ENCODE measurements at places on chromosomes 1 and 21.

GRCh38 chr1:25909040-25909439 is 2.8 kb upstream of the STMN1 start:
- H3K4me3 ChIP-seq = no peak overlapping the region
- no peaks in the 10 kb centered on the region for H3K36me3 ChIP-seq
- H3K4me1 ChIP-seq = no peaks in the 10 kb centered on the region
- no peak for DNase-seq
- no peak overlapping the region for H3K27ac ChIP-seq

- no peaks in the 10 kb centered on the region for H3K36me3 ChIP-seq
- DNase-seq = no peak
- H3K27ac ChIP-seq = no peak overlapping the region
- no peaks in the 10 kb centered on the region for H3K27me3 ChIP-seq
- peak overlapping the region; percentile 97 for H3K4me3 ChIP-seq
These were observed 1.2 kb downstream of the TRIT1 start for GRCh38 chr1:39882152-39882551.

DNA sequence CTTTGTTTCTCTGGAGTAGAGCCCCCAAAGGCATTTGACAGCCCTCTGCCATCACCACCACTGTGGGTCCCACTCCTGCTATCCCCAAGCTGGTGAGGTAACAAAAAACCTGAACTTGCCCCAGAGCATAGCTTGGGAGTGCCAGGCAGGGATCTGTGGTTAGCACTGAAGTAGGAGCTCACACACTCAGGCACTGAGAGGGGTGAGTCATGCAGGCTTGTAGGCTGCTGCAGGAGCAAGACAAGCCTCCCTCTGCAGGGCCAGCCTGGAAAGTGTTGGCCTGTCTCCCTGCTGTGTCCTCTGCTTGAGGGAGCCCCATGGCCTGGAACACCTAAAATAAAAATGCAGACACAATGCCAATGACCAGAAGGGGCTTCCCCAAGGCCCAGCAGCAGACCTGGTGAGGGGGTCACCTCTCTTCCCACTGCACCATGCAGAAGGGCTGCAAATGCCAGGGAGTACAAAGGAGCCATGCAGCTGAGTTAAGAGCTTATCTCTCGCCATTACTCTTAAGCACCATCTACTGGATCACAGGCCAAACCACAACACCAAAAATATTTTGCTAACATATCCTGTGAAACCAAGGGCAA is 108.9 kb upstream of the POGK start:
- H3K4me3 ChIP-seq = no peak overlapping the region
- no peaks in the 10 kb centered on the region for H3K4me1 ChIP-seq
- H3K27ac ChIP-seq = no peak overlapping the region
- no peaks in the 10 kb centered on the region for H3K36me3 ChIP-seq
- no peaks in the 10 kb centered on the region for H3K27me3 ChIP-seq

GRCh38 chr21:19853709-19854575 is 1144.3 kb upstream of the NCAM2 start:
- no peaks in the 10 kb centered on the region for H3K4me1 ChIP-seq
- H3K4me3 ChIP-seq = no peak overlapping the region
- no peaks in the 10 kb centered on the region for H3K27me3 ChIP-seq
- H3K36me3 ChIP-seq = no peaks in the 10 kb centered on the region
- no peak for DNase-seq
- no peak overlapping the region for H3K27ac ChIP-seq

GRCh38 chr1:29431138-29431537 is 194.8 kb downstream of the PTPRU start:
- DNase-seq = no peak
- no peaks in the 10 kb centered on the region for H3K36me3 ChIP-seq
- H3K4me1 ChIP-seq = no peaks in the 10 kb centered on the region
- H3K4me3 ChIP-seq = no peak overlapping the region
